Activated T-helper 1 cell treated with Interleukin-2 at 50 U/mL for 16 hours (primary cell): ENCODE measurements at places on chromosomes 3 and 15.

DNA sequence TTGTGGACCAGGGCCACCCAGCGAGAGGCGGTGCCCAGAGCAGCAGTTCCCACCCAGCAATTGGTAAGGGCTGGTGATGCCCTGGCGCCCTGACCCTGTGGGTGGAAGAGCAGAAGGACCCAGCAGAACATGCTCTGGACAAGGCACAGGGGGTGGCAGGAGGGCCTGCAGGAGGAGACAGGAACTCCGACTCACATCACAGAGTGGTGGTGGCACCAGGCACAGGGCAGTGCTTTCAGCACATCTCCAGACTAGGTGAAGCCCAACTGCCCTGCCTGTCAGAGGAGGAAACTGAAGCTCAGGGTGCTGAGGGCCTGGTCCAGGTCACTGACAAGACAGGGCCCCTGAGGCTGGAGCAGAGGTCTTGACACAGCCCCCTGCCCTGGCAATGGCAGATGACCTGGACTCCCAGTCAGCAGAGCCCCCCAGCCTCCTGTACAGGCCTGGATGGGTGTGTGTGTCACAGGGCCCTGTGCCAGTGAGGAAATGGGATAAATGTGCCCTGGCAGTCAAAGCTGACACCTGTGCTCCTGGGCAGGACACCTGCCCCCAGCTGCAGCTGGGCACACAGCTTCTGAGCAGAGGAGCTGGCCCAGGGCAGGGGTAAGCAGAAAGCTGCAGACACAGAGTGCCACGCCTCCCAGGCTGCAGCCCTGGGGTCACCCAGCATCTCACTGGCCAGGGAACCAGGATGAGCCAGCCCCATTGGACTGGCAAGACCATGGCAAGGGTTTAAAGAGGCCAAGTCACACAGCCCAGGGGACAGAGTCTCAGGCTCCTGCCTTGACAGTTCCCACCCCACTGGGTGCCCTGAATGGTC, 11.4 kb downstream of the KLF15 start:
- no peak for DNase-seq

GRCh38 chr3:177528306-177529070, 331.2 kb upstream of the TBL1XR1 start:
- no peak for DNase-seq

GRCh38 chr3:112013058-112013783, 14.5 kb downstream of the TAGLN3 start:
- DNase-seq, result peak; percentile 33

DNA sequence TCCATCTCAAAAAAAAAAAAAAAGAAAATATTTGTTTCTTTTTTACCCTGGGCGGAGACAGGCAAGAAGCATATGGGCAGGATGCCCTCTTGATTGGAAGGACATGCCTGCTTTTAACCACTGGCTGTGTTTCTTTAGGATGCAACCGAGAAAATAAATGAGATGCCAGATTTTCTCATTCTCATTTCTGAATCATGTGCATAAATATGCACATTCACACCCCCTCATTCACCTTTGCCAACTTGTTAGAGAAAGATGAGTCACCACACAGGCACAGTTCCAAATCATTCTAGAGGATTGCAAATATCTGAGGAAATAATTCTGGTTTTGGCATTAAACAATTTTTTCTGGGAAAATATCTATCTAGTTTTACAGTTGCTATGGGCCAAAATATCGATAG, 3.3 kb downstream of the LIPH start:
- no peak for DNase-seq

GRCh38 chr3:76096036-76096435, 310.7 kb upstream of the ZNF717 start:
- DNase-seq, result no peak

DNA sequence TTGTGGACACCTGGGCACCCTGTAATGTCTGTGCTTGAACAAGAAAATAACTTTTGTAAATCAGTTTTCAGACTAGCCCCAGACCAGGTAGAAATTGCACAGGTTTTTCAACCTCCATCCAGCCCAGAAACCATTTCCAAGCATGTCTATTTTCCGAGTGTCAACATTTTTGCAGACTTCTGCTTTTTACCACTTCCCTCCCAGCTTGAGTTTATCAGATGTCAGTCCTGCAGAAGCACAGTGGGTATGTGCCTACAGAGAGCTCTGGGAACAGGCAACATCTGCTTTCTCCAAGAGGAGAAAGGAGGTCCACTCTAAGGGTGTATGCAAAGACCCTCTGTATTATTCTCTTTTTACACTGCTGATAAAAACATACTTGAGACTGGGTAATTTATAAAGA, 83.9 kb downstream of the LRRK1 start:
- no peak for DNase-seq

- DNase-seq, result no peak
These were observed 38.0 kb upstream of the RASGRF1 start for GRCh38 chr15:79128556-79128955.

GRCh38 chr3:170078620-170079281, 41.0 kb downstream of the GPR160 start:
- no peak for DNase-seq

GRCh38 chr3:74387111-74387735, 227.2 kb downstream of the CNTN3 start:
- no peak for DNase-seq

DNA sequence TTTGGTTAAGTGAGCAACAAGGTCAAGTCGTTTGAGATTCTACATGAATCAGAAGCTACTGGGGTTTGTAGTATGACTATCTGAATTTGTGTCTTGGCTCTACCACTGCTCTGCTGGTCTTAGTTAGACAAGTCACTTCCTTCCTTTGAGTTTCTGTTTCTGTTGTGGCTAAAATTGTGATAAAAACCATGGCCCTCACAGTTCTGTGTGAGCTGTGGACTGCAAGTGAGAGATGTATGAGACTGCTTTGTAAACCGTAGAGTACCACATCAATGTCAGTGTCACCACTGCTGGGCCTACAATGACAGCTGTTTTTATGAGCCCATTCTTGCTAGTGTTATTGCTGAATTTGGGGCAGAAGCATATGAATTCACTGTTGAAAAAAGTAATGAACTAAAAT, 32.7 kb downstream of the RARB start:
- DNase-seq, result no peak

- no peak for DNase-seq
These were observed at the start of gene IL17RC for GRCh38 chr3:9916734-9917680. Gene IL17RC (plus strand): TSS chr3:9917098. CDS start chr3:9917316, 218 bp downstream.

DNA sequence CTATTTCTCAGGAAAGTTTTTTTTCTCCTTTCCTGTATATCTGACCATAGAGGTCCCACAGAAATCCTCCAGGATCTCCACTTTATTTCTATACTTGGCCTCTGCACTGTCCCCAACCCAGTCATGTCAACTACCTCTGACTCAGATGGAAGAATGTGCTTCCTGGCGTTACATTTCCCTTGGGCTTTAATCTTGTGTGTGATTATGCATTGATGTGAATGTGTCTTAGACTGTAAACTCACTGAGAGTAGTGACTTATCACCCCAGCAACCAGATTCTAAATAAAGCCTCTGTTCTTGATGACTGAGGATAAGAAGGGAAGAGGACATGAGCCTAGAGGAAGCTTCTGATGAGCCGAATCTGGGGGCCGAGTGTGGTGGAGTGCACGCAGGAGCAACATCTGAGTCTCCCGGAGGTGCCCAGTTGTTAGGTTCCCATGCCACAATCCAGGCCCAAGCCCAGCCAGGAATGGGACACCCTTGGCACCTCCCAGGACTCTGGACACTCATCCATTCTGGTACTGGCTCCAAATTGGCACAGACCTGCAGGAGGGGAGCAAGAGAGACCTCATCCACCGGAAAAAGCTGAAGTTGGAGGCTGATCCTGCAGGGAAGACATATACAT, 32.1 kb upstream of the HEG1 start:
- no peak for DNase-seq

GRCh38 chr15:81225161-81225671, 28.5 kb downstream of the IL16 start:
- no peak for DNase-seq

DNA sequence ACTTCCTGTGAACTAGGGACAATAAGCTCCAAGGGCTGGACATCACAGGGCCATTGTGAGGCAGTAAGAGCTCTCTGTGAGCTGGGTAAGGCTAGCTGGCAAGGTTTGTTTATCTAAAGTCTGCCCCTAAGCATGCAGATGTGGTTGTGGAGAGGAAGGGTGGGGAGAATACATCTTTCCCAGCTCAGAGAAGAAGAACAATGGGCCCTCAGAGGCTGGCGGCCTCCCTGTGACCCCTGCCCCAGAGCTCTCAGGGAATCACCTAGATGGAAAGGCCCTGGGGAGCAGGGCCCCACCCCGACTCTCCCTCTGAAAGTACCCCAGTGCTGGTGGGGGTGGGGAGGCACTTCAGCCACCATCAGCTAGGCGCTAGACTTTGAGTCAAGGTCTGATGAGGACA, 4.3 kb upstream of the AP3B2 start:
- no peak for DNase-seq

- DNase-seq, result no peak
These were observed 374.4 kb downstream of the LPP start for GRCh38 chr3:188528396-188528795.

DNA sequence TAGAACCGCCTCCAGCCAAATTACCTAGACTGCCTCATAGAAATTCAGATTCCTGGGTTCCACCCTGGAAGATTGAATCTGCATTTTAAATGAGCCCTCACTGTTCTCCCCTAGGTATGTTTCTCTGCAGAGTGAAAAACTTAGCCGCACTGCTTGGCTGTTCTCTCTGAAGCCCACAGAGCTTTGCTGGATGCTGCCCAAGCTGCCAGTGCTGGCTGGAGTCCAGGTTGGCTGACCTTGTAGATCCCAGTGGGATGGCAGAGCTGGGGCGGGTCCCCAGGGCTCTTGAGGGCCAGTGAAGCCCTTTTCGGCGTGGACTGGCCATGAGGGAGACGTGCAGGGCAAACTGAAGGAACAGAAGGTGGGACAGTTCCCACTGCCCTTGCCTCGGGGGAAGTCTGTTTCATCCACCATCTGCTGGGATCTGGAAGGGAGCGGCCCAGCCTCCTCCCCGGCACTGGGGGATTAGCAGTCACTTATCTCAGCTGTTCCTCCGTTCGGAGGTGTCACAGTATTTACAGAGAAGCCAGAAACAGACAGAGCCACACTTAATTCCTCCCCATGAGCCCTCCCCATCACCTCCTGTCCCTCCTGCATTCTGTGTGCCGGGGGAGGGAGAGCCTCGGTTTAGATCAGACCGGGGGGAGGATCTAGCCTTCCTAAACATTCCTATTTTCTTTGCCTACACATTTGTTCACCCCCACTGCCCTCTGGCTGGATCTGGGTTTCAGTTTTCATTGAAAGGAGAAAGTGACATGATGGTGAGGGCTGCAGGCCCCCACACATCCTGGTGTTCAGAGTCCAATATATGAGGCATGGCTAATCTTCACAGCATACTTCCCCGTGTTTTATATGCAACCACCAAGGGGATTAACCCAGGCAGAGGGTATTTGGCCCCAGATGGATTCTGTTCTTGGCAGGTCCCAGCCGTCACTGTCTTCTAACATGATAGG, 4.1 kb upstream of the ACTC1 start:
- no peak for DNase-seq

DNA sequence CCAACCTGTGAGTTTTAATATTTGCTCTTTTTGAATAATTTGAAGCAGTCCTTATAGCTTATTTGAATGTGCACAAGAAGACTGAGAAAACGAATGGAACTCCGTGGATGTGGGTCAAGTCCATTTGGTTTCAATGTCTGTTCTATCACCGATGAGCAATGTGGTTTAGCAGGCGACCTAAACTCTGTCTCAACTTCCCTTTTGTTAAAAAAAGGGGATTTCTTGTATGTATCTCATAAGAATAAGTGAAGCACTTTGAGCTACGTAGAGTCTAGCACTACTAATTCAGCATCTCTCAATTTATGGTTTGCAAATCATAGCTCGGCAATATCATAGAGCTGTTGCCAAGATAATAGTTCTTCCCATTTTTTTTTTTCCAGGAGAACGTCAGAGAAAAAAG, 4.6 kb upstream of the SKIL start:
- DNase-seq, result no peak

DNA sequence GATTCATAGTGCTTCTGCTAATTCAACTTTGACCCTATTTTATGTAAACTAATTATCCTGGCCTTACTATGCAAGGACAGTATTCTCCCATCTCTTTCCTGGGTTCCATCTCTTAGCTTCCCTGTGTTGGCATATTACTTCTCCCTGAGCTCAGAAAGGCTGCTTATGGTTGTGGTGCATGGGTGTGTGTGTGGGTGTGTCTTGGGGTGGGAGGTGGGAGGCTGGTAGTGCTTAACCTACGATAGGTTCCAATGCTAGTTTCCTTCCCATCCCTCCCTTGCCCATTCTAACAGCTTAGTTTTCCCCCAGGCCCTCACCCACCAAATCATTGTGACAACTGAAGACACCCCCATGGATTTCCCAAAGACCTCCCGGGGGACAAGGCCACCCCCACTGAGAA, 22.8 kb upstream of the ZBTB38 start:
- no peak for DNase-seq

DNA sequence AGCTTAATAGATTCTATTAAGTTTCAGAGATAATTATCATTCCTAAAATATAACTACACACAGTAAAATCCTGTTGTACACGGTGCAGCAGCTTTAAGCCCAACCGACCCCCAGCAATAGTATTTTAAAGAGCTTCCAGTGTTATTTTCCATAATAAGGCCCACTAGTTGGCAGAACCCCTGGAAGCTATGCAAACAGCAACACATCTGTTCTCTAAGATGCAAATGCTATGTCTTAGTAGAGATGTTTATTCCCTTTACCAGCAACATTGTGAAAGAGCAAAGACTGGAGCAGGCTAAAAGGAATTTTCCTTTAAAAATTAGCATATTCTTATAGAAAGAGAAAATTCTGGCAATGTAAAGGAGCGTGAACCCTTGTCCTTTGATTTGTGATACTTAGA, 819.7 kb upstream of the ALCAM start:
- DNase-seq, result no peak

DNA sequence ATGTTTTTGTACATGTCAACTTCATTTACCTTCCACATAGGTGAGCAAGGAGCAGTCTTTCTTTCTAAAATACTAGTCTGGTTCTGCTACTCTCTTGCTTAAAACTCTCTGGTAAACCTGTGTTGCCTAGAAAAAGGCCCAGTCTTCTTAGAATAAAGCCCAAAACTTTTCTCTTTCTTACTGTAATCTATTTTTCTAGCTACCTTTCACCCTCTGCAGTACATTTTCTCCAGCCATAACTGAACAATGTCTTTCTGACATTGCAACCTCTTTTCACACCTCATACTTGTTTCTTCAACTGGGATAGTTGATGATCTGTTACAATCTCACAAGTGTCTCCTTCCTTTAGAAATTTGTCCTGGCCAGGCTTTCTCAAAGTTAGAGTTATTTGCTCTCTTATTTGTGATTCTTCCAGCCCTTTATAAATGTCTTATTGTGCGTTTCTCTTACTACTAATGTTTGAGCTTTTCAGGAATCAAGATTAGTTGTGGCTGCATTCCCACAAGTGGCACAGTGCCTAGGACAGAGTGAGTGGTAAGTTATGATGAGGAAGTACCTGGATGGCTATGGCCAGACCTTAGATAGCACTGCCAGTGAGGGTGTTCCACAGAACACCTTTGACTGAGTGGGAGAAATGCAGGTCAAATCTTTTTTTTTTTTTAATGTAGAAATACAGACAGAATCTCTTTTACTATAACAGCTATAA, 313.4 kb upstream of the SATB1 start:
- no peak for DNase-seq

- DNase-seq, result no peak
These were observed 63.4 kb upstream of the LEKR1 start for GRCh38 chr3:156762631-156763185.

GRCh38 chr3:63981980-63982379, 41.3 kb downstream of the PSMD6 start:
- DNase-seq, result no peak

- no peak for DNase-seq
These were observed 8.9 kb upstream of the EOMES start for GRCh38 chr3:27730774-27731659.

- DNase-seq, result no peak
These were observed 206.6 kb downstream of the TLE3 start for GRCh38 chr15:69891070-69891536.

- DNase-seq, result no peak
These were observed 265.2 kb upstream of the PROK2 start for GRCh38 chr3:72050048-72050632.
